ENCODE measurements at places on chromosomes 3 and 15. TPM values are rescaled to one million over a fixed set of nuclear protein-coding genes. Genes with fewer than 3 reads are reported as not detected.

DNA sequence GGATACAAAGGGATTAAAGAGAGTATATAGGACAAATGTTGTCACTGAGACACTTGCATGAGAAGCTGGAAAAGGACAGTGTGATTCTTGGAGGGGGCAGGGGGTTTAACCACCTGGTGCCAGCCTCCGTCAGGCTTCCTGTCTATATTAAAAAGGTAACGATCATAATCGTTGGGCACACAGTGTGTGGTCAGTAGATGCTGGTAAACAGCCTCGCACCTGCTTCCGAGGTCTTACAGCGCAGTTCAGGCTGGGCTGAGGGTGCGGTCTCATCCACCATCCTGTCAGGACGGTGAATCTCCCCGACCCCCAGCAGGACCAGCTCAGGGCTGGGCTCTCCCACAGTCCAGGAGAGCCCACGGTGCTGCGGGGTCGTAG lies 47.7 kb upstream of the SMAD6 start:
- peaks cover 7% of the 10 kb centered on the region for H3K27me3 ChIP-seq
- H3K4me3 ChIP-seq: no peak overlapping the region
- H3K27ac ChIP-seq: no peak overlapping the region
- H3K4me1 ChIP-seq: peaks cover 12% of the 10 kb centered on the region
- H3K36me3 ChIP-seq: no peaks in the 10 kb centered on the region

DNA sequence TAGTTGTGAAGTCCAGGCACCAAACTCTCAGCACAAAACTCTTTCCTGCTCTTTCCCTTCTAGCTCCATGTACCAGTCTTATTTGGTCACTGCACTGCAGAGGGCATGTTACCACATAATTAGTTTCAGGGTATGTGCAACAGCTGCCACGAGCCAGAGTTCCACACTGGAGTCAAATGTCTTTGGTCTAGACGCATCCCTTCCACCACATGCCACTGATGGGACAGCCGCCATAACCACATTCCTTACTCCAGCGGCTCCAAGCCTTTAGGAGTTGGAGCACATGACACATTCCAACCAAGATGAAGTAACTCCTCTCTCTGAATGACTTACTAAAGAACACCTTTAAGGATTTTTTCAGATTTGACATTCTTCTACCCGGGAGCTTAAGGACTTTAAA lies 153.4 kb downstream of the ERC2 start:
- H3K4me1 ChIP-seq: no peaks in the 10 kb centered on the region
- peaks cover 4% of the 10 kb centered on the region for H3K27me3 ChIP-seq
- H3K4me3 ChIP-seq: no peak overlapping the region
- DNase-seq: no peak
- no peaks in the 10 kb centered on the region for H3K36me3 ChIP-seq

Gene CCR3
- not detected for total RNA-seq

DNA sequence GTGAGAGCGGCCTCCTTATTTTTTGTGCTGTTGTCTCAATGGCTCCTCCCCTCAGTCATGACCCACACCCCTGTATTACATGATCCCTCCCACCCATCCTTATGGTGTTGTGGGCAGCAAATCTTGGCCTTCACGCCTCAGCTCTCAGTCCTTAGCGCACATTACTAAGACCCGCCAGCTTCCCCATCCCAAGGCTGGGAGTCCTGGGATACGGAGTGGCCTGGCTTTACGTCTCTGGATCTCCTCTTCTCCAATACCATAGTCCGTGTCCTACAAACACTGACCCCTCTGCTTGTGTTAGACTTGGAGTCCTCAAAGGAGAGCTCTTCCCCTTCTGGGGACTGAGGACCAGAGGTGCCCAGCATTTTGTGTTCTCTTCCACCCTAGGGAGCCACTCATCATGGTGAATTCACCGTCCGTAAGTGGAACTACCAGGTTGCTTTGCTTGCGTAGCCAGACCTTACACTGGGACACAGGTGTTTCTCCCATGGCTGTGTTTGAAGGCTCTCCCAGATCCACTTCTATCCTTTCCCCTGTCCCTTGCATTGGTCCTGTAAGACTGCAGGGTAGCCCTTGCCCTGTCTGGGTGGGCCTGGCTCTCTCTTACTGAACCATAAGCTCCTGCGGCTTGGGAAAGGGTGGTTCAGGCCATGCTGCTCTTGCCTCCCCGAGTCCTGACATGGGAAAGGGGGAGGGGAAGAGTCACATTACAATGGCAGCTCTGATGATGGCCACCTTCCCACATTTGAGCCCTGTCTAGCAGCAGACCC lies 13.6 kb downstream of the GRM2 start:
- H3K4me1 ChIP-seq: peaks cover 36% of the 10 kb centered on the region
- H3K36me3 ChIP-seq: no peaks in the 10 kb centered on the region
- no peaks in the 10 kb centered on the region for H3K27me3 ChIP-seq
- no peak overlapping the region for H3K4me3 ChIP-seq

DNA sequence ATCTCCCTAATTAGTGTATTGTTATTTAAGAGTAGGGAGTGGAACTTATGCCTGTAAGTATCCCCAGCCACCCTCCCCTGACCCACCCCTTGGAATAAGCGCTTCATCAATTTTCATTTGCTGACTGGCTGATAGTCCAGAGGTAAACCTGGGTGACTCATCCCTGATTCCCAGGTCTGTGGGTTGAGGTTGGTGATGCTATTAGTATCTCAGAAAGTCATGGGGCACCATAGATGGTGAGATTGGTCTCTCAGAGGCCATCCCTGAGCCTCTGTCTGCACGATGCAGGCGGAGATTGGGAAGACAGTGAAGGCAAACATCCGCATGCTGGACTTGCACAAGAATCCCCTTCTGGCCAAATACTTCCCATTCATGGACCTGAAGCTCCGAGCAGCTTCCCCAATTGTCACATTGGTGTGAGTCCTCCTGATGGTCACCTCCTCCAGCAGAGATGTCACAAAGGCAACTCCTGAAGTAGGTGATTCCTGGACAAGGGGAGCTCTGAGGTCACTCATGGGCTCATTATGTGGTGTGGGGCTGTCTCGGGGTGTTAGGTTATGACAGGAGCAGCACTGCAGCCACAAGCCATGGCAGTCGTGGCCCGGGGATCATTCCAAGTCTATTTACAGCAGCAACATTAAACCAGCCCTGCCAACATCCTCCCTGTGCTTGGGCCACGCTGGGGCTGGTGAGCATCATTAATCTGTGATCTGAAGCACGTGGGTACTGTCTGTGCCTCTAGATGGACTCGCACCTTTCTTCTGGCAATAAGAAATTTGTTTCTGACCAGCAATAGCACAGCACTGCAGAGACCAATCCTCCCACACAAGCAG lies 6.8 kb upstream of the TXNRD3 start:
- H3K27me3 ChIP-seq: peaks cover 2% of the 10 kb centered on the region
- H3K4me3 ChIP-seq: no peak overlapping the region
- no peak for DNase-seq
- H3K27ac ChIP-seq: no peak overlapping the region
- peaks cover 5% of the 10 kb centered on the region for H3K4me1 ChIP-seq
- no peaks in the 10 kb centered on the region for H3K36me3 ChIP-seq

All from activated CD4-positive, alpha-beta T cell treated with anti-CD3 and anti-CD28 coated beads, Interleukin-2, amount 10 ng/mL, durations not matched to agents 7 days and 5 days (primary cell).